ENCODE measurements at places on chromosomes 2 and 18. TPM values are rescaled to one million over a fixed set of nuclear protein-coding genes. Genes with fewer than 3 reads are reported as not detected.

DNA sequence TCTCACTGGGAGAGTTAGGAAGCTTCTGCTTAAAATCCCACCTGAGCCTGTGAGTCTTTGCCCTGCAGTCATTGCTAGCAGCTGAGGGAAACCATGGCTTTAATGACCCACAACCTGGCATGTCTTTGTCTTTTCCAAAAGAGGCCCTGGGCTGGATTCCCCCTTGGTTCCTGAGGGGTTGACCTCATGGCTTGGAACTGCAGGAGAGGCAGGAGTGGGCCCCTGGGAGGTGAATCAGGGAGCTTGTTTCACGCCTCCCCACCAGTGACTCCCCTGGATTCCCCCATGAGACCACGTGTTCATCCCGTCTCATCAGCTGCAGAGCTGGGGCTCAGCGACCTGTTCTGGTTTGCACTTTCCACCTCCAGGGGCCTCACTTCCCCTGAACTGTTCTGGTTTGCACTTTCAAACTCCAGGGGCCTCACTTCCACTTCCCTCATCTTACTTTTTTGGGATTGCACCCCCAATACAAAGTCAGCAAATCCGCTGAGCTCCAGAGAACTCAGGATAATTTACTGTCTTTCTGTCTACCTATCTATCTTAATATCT lies 58.5 kb upstream of the TMEM18 start:
- no peak overlapping the region for H3K27ac ChIP-seq
- peaks cover 4% of the 10 kb centered on the region for H3K4me1 ChIP-seq
- DNase-seq, result no peak
- H3K4me3 ChIP-seq, result no peak overlapping the region
- no peaks in the 10 kb centered on the region for H3K27me3 ChIP-seq

GRCh38 chr18:13653746-13654433 lies 72.5 kb downstream of the FAM210A start:
- no peaks in the 10 kb centered on the region for H3K27me3 ChIP-seq
- no peaks in the 10 kb centered on the region for H3K36me3 ChIP-seq
- no peaks in the 10 kb centered on the region for H3K4me1 ChIP-seq
- no peak overlapping the region for H3K27ac ChIP-seq
- H3K4me3 ChIP-seq, result no peak overlapping the region

DNA sequence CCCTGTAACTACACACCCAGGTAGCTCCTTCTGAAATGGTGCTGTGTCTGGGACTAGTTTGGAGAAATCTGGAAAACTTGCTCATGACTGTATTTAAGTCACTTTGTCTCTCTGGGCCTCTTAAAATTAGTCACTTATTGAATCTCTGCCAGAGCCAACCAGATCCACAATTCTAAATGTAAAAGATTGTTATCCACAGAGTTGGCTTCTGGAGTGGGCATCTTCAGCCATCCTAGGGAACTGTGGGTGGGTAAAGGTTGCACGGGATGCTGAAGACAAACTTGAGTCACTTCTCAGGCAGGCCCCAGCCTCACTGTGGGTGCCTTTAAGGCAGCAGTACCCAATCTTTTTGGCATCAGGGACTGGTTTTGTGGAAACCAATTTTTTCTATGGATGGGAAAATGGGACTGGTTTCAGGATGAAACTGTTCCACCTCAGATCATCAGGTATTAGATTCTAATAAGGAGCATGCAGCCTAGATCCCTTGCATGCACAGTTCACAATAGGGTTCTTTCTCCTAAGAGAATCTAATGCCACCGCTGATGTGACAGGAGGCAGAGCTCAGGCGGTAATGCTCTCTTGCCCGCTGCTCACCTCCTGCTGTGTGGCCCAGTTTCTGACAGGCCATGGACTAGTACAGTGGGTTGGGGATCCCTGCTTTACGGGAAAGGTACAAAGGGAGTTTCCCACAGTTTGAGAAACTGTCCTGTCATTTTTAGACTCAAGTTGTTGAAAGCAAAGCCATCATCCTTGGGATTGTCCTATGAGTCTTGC lies 98.3 kb upstream of the SPRED2 start:
- H3K4me3 ChIP-seq, result no peak overlapping the region
- DNase-seq, result peak; percentile 54
- H3K4me1 ChIP-seq, result peaks cover 3% of the 10 kb centered on the region
- H3K36me3 ChIP-seq, result no peaks in the 10 kb centered on the region

DNA sequence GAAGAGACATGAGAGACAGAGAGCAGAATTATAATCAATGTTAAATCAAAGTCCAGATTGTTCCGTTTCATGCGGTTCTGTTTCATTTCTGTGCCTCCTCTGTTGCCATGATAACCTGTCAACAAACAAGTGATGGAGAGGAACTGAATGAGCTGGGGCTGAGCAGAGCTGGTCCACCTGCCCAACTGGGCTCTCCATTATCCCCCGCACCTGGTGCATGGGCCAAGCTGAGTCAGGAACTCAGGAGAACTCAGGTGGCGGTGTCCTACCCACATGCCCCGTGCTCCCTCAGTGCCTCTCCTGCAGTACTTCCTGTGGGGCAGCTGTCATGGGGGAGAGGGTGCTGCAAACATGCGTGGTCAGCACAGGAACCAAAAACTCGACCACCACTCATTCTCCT lies 178.8 kb downstream of the TTC32 start:
- H3K4me1 ChIP-seq, result peaks cover 7% of the 10 kb centered on the region
- H3K27me3 ChIP-seq, result no peaks in the 10 kb centered on the region
- DNase-seq, result no peak
- peak overlapping the region; percentile 8 for H3K27ac ChIP-seq
- no peak overlapping the region for H3K4me3 ChIP-seq

DNA sequence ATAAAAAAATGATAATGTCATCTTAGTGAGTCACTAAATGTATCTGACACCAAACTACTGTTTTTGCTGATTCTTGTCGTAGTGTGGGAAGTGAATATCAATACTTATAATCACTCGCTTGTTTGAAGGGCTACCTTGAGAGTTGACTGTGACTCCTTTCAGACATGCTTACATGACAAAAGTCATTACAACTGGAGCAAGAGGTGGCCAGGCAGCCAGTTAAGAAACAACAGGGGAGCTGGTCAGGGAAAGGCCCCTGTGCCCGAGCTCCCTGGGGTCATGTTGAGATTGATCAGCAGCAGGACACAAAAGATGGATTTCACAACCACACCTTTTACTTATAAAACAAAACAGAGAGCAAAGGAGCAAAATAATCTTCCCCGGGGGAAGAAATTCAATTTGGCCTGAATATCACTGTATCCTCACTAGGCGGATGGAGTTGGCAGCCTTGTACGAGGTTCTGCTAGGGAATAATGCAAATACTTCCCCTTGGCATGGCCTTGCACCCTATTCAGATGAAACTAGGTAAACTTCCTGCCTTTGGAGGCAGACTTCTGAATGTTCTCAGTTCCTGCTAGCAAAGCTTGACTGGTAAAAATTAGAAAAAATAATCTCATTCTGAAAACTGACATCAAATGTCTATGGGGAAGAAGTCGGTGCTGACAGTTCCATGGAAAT lies 101.2 kb downstream of the DYNC1I2 start:
- H3K36me3 ChIP-seq, result peaks cover 8% of the 10 kb centered on the region
- H3K27me3 ChIP-seq, result no peaks in the 10 kb centered on the region
- DNase-seq, result no peak
- H3K4me1 ChIP-seq, result no peaks in the 10 kb centered on the region

DNA sequence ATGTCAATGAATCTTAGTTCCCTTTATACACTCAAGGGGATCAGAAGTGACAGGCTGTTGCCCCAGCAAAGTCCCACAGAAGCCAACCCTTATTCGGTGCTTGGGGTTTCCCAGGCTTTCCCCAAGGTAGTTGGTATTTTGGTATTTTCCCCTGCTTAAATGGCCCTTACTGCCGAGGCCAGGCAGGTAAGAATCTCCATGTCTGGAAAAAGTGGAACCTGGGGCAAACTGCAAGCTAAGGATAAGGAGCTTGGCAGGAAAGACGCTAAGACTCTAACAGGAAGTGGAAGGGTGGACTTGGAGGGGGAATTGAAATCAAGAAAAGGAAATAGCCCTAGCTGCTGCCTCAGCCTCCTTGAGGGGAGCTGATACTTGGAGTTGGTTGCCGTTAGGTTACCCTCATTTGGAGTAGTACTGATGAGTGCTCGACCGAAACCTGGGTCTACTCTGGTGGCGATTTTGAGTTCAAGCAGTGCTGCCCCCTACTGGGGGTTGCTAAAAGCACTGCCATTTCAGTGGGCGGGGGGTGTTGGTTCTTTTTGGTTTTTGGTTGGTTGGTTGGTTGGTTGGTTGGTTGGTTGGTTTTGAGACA lies 3.3 kb upstream of the GPBAR1 start:
- no peak overlapping the region for H3K27ac ChIP-seq
- H3K36me3 ChIP-seq, result peaks cover 13% of the 10 kb centered on the region

Gene HOXD12
- total RNA-seq, result not detected

DNA sequence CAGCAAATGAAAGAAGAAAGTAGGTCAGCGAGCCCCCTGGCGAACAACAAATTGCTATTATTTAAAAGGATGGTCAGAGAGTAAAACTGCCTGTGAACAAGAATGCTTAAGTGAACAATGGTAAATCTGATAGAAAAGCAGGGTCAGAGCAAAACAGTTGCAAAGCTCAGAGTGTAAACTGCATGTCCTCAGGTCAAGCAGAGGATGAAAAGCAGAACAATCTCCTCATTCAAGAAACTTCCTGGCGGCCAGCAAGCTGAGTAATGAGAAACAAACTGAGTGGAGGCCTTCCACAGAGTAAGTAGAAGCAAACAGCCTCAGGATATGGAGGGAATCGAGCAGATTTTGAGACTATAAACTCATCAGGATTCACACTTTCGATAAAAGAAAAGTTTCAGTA lies 117.9 kb downstream of the PPP1R1C start:
- H3K4me1 ChIP-seq, result no peaks in the 10 kb centered on the region
- no peak overlapping the region for H3K4me3 ChIP-seq
- DNase-seq, result no peak
- no peak overlapping the region for H3K27ac ChIP-seq

- no peak overlapping the region for H3K27ac ChIP-seq
- no peaks in the 10 kb centered on the region for H3K4me1 ChIP-seq
- H3K36me3 ChIP-seq, result no peaks in the 10 kb centered on the region
- no peak overlapping the region for H3K4me3 ChIP-seq
- DNase-seq, result no peak
Measured at GRCh38 chr2:154182008-154182407, 310.3 kb downstream of the GALNT13 start.

DNA sequence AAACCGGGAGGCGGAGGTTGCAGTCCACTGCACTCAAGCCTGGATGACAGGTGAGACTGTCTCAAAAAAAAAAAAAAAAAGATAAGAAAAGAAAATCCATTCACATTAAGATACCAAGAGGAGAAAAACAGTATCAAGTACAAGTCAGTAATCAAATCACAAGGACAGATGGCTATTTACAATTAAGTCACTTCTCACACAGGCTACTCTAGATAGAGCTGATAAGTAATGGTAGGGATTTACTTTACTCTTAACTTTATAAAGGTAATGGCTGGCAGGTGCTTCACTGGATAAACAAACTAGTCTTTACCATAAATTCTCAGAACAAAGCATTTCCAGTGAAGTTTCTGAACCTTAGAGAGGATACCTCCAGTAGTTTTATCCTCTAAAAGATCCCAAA lies 11.5 kb downstream of the SF3B1 start:
- no peak for DNase-seq

- H3K27me3 ChIP-seq, result no peaks in the 10 kb centered on the region
- no peak overlapping the region for H3K27ac ChIP-seq
- H3K36me3 ChIP-seq, result no peaks in the 10 kb centered on the region
- no peak for DNase-seq
Measured at GRCh38 chr2:196413821-196414274, 225.7 kb upstream of the CCDC150 start.

Data from fibroblast of lung (primary cell).